Glutamatergic neuron (in vitro differentiated cells): ENCODE measurements at places on chromosomes 5 and 9.

DNA sequence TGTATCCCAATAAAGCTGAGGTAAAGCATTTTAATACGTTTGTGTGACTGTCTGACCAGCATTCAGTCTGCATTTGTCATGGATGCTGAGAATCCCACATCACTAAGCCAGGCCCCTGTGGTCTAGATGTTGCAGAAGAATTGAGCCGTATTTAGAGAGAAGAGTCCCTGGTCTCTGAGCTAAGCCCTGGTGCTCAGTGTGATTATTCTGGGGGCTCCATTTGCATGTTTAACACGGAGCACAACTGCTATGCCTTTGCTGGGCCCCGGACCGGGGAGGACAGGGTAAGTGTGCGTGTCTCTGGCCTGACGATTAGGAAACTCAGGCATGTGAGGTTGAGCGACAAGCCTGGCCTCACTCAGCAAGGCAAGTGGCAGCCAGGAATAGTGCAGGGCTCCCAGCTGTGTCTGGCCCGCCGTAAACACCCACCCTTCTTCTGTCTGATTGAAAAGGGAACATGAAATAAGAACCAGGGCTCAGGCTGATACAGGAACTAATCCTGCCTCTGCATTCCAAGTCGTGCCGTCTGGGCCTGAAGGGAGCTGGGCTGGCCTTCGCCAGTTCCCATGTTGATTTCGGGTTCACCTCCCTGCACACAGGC is 22.3 kb downstream of the FAM78A start:
- no peak for DNase-seq

DNA sequence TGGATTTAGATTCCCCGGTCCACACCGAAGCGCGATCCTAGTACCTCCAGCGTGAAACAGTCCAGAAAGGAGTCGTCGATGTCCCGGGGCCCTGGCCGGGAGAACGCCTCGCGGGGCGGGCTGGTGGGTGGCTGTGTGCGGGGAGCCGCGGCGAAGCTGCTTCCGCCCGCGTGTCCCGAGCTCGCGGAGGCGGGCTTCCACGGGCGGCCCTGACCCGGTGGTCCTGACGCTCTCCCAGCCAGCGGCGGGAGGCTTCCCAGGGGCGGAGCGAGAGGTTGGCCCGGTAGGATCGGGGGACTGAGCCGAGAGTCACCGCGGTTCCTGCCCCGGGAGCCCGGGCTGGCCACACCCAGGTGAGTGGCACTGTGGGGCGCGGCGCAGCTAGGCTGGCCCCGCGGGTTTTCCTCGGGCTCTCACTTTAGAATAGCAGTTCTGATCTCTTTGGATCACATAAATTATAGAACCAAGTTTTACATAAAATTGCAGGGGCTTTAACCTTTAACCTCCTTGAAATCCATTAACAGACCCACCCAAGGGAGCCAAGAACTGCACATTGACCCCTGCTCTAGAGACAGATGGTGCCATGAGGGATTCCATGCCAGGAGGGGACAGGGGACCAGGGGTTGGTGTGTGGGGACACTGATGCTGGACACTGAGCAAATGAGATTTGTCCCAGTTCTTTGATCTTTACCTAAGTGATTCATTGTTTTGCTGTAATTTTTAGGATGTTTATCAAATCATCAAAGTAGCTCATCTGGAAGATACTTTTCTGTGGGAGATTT is 29.2 kb upstream of the IL31RA start:
- DNase-seq = peak; percentile 47

GRCh38 chr9:81116340-81117137 is 572.8 kb downstream of the TLE1 start:
- DNase-seq = no peak

DNA sequence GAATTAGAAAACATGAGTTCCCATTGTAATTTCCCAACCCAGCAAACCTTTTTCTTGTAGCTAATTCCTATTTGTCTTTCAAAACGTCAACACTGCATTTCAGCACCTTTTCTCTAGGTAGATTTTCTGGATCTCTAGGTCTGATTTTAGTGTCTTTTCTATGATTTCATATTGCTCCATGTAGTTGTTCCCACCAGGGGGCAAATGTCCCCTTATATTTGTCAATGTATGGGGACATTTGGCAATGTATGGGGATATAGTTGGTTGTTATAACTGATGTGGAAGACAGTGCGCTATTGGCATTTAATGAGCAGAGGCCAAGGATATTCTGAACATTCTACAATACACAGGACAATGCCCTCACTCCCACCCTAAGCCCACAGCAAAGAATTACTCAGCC is 273.9 kb upstream of the ADRA1B start:
- no peak for DNase-seq

DNA sequence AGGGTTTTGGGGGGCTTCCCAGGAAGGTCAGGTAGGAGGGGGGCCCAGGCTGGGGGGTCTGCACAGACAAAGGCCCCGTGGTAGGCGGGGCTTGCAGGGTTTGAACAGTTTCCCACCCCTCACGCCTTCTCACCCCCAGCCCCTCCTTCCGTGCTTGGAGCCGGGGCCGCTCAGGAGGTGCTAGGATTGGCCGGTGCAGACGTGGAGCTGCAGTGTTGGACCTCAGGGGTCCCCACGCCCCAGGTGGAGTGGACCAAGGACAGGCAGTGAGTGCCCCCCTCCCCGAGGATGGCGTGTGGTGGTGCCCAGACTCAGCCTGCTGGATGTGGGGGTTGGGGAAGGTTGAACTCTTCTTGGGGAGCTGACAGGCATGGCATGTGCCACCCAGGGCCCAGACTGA is 83.8 kb downstream of the HMCN2 start:
- DNase-seq = no peak

GRCh38 chr5:73654171-73654811 is 28.3 kb downstream of the ARHGEF28 start:
- DNase-seq = no peak

GRCh38 chr9:34686231-34686630 is 4.8 kb downstream of the CCL19 start:
- DNase-seq = no peak

DNA sequence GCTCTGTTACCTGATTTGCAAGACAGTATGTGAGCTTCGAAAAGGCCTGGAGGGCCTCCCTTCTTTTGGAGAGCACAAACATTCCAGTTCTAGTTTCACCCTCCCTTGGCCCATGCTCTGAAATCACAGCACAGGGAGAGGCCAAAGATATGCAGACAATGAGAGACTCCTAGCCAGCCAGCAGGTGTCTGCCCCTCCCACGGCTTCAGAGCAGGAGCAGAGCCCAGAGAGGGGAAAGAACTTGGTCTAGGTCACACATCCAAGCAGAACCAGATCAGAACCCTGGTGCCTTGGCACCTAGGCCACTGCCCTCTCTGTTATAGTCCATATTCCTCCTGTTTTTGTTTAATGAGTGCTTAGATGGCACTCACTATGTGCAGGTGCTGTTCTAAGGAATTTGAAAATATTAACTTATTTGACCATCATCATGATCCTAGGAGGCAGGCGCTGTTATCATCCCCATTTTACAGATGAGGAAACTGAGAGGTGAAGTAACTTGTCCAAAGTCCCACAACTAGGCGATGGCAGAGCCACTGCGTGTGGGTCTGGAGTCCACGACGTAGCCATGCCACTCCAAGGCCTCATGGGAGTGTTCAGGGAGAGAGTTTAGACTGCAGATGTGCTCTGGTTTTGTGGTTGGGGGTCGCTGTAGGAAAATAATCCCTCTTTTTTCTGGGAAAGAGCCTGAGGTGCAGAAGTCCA is 27.2 kb downstream of the TMOD1 start:
- no peak for DNase-seq

- DNase-seq = no peak
Measured at GRCh38 chr5:463301-463700, 20.3 kb downstream of the EXOC3 start.

DNA sequence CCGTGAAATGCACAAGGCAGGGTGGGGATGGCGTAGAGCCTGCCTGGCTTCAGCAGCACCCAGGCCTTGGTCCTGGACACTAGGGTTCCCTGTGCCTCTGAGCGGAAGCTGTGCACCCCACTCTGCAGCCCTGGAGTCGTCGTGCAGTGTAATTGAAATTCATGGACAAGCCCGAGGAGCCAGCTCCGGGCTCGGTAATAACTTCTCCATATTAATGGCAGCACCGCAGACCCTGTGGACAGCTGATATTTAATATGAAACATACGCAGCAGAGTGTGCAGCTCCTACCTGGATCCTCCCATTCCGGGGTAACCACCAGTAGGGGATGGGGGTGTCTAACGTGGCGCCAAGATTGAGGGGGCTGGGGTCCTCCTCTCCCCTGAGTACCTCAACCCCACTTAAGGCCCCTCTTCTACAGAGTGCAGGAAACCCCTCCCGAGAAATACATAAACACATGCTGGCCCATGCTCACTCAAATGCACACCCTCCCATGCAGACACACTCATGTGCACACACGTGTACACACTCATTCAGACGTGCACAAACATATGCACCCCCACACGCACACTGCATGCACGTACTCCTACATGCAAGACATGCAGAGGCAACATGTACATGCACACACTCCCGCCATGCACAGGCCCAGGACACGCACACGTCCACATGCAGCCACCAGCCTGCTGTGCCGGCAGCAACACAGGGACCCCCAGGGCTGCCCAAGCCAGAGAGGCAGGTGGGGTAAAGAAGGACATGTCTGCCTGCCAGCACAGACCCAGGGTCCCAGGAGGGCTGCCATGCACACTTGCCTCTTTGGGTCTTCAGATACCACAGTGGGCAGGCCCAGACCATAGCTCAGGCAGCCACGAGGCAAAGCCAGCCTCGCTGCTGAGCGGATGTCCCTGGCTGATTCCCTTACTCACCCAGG is 8.1 kb downstream of the ADAMTS2 start:
- no peak for DNase-seq

DNA sequence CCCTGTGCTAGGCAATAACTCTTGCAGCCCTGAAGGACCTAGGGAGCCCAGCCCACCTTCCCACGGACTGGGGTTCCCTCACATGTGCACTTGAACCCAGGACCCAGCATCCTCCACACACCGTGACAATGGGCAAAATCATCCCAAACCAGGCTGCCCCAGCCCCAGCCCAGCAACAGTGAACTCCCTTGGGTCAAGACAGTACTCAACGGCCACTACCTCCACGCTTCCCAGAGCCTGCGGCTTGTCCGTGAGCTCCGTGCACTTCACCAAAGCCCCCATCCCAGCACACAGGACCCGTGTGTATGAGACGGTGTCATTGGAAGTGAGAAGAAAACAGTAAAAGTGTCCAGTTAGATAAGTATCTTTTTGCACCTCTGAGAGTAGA is 55.8 kb downstream of the IPPK start:
- no peak for DNase-seq

GRCh38 chr5:109688630-109688969 is 1.1 kb upstream of the MAN2A1 start:
- DNase-seq = no peak

DNA sequence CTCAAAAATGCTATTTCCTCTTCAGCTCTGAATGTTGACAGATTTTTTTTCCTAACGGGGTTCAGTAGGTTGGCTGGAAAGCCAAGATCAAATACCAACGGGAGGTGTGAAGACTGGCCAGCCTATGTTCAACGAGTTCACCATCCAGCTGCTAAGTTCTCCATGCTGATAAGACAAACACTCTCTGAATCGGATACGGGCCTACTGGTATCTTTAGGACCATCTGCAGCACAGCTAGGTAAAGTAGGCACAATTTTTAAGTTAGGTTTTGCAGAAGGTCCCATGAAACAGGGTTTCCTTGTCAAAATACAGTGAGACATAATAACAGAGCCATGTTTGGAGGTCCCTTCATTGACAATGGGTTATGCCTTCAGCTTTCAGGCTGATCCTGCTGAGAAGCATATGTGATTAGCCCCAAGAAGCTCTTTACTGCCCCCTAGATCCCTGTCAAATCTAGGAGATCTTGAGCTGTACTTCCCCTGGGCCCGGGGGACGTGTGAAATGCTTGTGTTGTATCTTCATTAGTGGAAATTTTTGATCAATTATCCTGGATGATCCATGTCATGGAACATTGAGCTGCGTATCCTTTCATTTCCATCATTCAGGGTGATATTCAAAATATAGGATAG is 60.6 kb downstream of the PGM5 start:
- DNase-seq = no peak

GRCh38 chr9:80632041-80632440 is 1057.3 kb downstream of the TLE1 start:
- DNase-seq = no peak

DNA sequence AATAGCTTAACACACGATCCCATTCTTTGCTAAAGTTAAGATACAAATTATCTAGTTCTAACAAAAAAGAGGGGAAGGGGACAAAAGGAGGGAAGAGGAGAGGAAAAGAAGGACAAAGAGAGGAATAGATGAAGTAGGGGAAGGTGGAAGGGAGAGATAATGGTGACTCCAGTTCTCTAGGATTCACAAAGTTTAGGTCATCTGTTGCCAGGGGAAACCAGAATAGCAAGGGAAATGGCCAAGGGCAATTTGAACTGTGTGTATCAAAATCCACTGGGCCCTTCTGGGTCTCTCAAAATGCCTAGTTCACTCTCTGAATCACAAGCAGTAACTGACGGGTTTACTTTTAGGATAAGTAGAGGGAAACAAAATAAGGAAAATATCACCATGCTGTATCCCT is 7.6 kb downstream of the SLC24A2 start:
- no peak for DNase-seq

DNA sequence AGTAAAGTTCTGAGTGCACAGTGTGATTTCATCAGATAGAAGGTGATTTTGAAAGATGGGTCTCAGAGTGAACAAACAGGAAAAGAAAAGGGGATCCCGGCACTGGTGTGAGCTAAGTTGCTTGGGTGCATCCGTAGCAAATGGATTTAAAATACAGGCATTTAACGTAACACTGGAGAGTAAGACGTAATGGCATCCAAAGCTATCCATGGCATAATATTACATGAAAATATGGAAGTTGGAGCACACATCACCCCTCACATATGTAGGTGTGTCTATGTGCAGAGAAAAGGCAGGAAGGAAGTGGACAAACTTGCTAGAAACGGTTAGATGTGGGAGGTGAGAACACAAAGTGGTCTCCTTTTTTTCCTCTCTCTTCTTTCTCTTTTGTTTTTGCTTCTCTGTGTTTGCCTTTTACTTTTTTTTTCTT is 38.2 kb upstream of the SEMA4D start:
- DNase-seq = no peak

DNA sequence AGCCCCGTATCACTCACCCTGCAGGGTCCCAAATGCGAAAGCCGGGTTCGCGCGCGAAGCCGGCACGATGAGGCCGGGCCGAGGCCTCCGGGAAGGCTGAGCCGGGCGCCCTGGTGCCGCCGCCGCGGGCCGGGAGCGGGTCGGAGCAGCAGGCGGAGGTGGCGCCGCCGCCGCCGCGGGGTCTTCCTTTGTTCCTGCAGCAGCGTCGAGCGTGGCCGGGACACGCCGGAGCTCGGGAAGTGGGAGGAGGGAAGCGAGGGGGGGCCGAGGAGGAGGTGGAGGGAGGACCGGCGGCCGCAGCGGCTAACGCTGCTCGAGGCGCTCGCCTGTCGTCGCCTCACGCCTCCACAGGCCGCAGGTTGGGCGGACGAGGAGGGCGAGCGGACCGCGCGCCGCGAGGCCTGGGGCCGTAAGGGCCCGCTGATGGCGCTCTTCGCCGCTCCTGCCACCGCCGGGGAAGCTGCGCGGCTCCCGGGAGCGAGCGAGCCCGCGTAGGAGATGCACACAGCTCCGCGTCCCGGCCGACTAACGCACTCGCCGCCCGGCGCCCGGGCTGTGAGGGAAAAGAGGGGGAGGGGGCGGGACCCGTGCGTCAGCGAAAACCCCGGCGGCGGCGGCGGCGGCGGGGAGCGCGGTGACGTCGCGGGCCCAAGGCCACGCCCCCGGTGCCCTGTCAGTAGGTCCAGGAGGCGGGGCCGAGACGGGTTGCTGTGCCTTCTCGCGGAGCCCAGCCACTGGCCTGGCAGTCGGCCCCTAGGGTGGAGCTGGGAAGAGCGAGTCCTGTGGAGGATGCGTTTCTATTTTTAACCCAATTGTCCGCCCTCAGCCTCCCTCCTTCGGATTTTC is at the start of gene ZFAND5:
Gene ZFAND5 (minus strand): TSS at position 530 of the 846 bp plus-strand sequence. CDS start 4,430 bp downstream, outside the sequence.
- DNase-seq = peak; percentile 98

GRCh38 chr5:14920121-14920520 is 48.5 kb upstream of the ANKH start:
- DNase-seq = no peak
